ENCODE measurements at places on chromosomes 5 and 9. TPM values are rescaled to one million over a fixed set of nuclear protein-coding genes. Genes with fewer than 3 reads are reported as not detected.

- no peaks in the 10 kb centered on the region for H3K4me1 ChIP-seq
- H3K27me3 ChIP-seq = peaks cover 3% of the 10 kb centered on the region
- no peak for DNase-seq
Observed at GRCh38 chr9:130530938-130531337, 48.4 kb upstream of the FUBP3 start.

GRCh38 chr9:2727966-2728613 lies 10.8 kb downstream of the KCNV2 start:
- no peaks in the 10 kb centered on the region for H3K27me3 ChIP-seq
- peaks cover 5% of the 10 kb centered on the region for H3K4me1 ChIP-seq
- H3K4me3 ChIP-seq = no peak overlapping the region
- no peaks in the 10 kb centered on the region for H3K36me3 ChIP-seq

DNA sequence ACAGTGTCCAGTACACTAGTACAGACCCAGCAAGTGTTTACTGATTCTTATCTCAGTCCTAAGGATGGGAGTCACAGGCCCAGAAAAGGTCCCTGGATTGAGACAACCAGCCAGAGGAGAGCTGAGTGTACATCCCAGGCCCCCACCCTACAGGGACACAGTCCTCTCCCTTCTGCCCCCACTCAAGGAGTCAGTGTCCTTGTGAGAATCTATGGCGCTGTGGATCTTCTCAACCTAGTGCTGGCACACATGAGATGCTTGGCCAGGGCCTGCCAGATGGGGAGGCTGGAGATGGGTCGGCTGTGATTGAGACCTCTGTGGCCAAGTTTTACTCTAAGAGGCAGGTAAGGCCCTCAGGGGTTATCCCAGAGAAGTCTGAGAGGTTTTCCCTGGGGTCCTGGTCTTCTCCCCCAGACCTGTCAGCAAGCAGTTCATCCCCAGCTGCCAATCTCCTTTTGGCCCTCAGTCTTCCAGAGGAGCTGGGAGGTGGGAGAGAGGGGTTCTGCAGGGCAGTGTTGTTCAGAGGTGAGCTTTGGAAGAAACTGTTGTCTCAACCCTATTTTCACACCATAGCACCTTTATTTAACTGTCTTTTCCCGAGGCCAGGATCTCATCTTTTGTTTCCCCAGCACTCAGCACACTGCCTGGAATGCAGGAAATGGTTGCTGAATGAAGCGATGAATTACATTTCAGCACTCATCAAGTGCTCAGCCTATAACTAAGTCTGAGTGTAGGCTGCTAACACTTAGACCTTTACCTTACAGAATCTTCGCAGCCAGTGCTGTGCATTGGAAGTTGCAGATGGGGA lies 3.2 kb upstream of the NSD1 start:
- peaks cover 8% of the 10 kb centered on the region for H3K4me1 ChIP-seq
- no peak overlapping the region for H3K4me3 ChIP-seq
- no peak overlapping the region for H3K27ac ChIP-seq
- peaks cover 5% of the 10 kb centered on the region for H3K36me3 ChIP-seq
- H3K27me3 ChIP-seq = no peaks in the 10 kb centered on the region

DNA sequence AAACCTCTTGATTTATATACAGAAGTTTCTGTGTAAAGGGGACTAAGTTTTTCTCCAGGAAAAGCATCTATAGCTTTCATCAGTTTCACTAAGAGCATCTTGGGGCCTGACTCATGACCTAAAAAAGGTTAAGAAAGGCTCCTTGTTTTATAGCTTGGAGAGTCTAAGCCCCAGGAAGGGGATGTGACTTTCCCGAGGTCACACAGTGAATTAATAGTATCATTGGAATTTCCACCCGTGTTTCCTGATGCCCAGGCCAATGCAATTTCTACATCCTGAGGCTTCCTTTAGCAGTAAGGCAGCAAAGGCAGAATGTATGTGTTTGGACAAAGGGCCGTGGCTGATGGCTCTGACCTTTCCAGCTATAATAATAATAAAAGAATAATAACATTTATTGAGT lies 8.6 kb downstream of the MORN5 start:
- no peak overlapping the region for H3K4me3 ChIP-seq
- H3K4me1 ChIP-seq = no peaks in the 10 kb centered on the region
- DNase-seq = no peak
- H3K27ac ChIP-seq = no peak overlapping the region

OR1J2 gene
- not detected for polyA plus RNA-seq

ERAP2 gene
- polyA plus RNA-seq = 13.8 TPM

RANBP3L gene
- 8.7 TPM for polyA plus RNA-seq

IL4 gene
- polyA plus RNA-seq = not detected

FSTL4 gene
- 4.0 TPM for polyA plus RNA-seq
